ENCODE measurements at places on chromosomes 2 and 18. TPM values are rescaled to one million over a fixed set of nuclear protein-coding genes. Genes with fewer than 3 reads are reported as not detected.

Gene FZD7
- polyA plus RNA-seq: 82.8 TPM

Gene ERMN
- 0.13 TPM for polyA plus RNA-seq

Gene C2orf74
- 34.1 TPM for polyA plus RNA-seq

Gene TSPYL6
- not detected for polyA plus RNA-seq

Gene RGPD3
- 0.33 TPM for polyA plus RNA-seq

Gene CNOT11
- polyA plus RNA-seq: 75.5 TPM

Gene L3MBTL4
- 6.2 TPM for polyA plus RNA-seq

Gene CABLES1
- 24.0 TPM for polyA plus RNA-seq

Gene VWA3B
- 0.67 TPM for polyA plus RNA-seq

Gene CCDC74A
- polyA plus RNA-seq: 15.6 TPM

Gene DNER
- 70.9 TPM for polyA plus RNA-seq

- no peak for DNase-seq
Observed at GRCh38 chr2:238569507-238570195, 142.9 kb downstream of the ASB1 start.

DNA sequence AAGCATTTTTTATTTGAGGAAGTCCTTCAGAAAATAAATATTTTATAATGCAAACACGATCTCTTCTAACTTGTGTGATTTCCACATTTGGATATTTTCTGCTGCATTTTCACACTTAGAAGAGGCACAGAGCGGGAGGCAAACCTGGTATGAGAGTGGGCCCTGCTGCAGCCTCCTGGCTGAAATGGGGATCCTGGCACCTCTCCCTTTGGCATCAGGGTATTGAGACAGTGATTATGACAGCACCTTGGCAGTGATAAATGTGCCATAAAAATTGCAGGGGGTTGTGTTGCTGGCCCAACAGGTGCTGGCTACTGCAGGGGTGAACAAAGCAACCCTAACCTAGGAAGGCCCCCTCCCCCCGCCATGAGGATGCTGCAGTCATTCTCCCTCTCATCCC is 128.6 kb downstream of the TSN start:
- DNase-seq: no peak

- DNase-seq: no peak
Observed at GRCh38 chr18:48997681-48997984, 46.9 kb upstream of the SMAD7 start.

DNA sequence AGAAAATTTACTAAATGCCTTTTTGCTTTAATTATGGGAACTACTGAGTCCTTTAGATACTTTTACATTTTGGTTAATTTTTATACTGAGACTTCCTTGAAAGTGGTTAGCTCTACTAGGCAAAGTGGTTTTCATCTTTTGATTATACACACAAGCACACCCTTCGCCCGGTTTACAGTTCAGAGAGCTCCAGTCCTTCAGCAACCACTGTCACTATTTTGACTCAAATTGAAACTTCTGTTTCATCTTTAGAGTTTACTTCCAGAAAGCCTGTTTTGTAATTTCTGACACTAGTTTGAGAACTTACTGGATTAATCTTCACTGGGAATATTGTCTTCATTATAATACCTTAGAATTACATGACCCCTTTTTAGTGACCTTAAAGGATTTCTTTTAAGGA is 140.3 kb upstream of the FOSL2 start:
- DNase-seq: no peak

- DNase-seq: no peak
Observed at GRCh38 chr18:49169037-49169521, 218.3 kb upstream of the SMAD7 start.

DNA sequence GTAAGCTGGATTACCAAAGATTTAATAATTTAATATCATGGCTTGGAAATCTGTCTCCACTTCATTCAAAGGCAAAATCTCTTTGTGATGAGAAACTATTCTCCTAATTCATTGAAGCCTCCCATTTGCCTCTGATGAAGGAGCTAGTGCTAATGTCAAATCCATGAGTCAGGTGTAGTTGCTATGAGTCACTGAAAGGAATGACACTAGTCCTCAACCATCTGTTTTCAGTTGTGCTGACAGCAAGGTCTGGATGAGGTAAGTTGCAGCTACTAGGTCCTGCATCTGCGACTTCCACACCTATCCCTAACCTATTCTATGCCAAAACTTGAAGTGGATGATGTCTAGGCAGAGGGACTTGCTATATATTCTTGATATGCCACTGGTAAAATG is 324.0 kb upstream of the UBE2E3 start:
- DNase-seq: no peak

DNA sequence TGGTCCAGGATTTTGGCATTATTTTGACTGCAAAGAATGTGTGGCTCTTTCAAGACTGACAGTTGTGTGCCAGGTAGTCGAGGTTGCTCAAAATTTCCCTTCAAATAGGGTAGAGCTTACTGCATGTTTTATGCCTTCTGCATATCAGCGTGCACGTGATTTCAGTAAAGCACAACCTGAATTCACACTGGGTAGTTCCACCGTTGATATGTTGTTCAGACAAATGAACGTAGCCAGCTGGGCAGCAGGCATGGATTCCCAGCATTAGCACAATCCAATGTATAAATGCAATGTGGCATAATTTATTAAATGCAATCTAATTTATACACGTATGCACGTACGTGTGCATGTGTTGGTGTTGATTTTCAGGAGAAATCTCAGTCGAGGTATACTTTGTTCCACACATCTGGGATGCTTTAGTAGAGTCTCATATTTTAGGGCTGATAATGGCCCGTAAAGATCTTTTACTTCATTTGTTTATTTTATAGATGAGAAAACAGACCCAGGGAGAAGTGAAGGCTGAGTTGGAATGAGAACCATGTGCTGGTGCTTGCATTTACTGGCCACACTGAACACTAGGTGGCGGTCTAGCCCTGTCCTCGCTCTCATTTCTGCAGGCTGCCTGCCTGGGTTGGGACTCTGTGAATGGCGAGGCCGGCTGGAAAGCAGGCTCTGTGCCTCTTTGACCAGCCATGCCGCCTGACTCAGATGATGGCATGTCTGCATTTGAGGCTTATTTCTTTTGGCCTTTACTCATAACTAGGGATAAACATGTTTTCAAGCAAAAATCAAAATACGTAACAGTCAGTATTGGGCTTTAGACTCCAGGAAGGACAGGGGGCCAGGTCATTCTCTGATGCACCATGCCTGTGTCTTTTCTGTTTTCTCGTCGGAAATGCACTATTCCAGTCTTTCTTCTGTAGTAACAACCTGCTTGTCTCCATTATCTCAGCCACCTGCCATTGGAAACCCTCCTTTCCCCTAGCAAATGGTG is 120.4 kb downstream of the RNF144A start:
- no peak for DNase-seq

DNA sequence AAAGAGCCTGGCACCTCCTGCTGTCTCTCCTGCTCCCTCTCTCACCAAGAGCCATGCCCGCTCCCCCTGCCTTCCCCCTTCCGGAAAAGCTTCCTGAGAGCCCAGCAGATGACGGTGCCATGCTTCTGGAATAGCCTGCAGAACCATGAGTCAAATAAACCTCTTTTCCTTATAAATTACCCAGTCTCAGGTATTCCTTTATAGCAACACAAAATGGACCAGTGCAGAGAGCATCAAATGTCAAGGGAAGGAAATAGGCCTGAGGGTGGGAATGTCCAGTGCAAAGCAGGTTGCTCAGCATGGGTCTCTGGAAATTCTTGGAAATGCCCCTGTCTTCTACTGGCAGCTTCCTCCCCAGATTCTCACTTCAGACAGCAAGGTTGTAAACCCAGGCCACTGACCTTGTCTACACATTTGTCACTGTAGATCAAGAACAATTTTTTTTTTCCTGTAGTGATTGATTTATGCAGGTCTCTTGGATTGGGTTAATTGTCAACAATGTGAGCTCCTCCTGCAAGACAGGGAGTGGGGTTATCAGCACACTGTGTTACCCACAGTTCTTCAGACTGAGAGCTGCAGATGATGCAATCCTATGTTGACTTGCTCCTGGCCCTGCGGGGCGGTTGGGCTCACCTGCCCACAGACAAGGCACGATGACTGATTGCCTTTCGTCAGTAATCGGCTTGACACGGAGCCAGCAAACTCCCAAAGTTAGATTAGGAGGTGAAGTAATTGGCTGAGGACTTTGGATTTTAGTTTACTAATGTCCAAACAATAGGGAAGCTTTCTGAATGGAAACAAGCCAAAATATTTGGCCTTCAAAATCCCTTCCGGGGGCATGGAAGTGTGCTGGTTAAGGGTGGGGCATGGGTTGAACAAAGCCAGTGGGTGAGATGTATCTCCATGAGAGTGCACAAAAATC is 5.4 kb upstream of the BOD1L2 start:
- DNase-seq: no peak

DNA sequence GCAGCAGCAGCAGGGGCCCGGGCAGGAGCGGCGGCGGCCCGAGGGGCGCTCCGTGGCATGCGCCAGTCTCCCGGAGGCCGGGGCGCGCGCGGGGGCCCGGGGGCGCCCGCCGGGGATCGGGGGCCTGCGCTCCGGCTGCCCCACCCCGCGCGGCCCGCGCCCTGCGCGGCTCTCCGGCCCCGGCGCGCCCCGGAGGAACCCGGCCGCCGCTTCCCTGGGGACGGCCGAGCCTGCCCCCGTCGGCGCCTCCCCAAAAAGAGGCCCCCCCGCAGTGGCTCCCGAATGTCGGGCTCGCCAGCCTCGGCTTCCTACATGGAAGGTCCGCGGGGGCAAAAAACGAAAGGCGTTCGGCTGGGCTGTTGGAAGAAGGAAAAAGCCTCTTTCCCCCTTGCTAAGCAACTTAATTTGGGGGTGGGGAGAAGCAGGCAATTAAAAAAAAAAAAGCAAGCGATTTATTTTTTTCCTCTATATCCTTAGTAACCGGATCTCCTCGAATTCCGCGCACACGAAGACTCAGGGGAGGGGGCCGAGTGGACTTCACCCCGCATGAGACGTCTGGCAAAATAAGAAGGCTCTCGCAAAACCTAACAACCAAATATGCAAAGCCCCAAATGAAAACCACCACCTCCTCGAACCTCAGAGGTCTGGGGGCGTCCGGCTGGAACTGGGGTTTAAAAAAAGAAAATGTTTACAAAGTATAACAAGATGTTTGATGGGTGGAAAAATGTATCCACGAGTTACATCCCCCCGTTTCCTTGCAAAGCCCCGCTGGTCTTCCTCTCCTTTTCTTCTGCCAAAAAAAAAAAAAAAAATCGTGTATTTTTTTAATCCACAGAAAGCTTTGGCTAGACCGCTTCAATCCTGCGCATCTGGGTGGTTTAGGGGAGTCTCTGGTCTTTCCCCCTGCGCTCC is at the start of gene SMAD7:
SMAD7 (minus strand) TSS at position 430 of the 912 bp plus-strand sequence. CDS start 541 bp downstream, outside the sequence.
- DNase-seq: no peak

DNA sequence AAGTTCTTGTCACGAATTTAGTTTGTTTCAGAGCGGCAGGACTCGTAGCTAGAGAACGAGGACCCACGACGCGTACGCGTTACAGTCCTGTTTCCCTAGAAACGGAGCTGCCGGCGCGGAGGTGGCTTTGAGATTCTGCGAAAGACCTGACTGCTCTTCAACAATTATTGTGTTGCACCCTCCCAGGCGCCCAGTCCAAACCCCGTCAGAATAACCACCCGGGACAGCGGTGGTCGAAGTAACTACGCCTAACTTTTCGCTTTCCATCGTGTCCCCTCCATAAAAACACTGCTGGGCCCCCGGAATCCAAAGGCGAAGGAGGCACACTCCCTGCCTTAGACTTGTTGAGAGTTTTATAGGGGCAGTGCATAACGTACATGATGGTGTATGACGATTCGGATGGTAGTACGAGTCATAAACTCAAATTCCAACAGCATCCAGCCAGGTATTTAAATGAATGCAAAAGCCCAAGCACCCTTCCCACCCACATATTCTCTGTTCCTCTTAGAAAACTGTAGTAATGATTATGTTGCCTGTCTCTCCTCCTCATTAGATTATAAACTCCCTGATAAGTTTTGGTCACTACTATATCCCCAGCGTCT is 651 bp upstream of the STAM2 start:
- DNase-seq: no peak
